ENCODE measurements at places on chromosomes 1 and 21.
A peak's percentile ranks its signal among the peaks of the same experiment; 100 is the strongest.

DNA sequence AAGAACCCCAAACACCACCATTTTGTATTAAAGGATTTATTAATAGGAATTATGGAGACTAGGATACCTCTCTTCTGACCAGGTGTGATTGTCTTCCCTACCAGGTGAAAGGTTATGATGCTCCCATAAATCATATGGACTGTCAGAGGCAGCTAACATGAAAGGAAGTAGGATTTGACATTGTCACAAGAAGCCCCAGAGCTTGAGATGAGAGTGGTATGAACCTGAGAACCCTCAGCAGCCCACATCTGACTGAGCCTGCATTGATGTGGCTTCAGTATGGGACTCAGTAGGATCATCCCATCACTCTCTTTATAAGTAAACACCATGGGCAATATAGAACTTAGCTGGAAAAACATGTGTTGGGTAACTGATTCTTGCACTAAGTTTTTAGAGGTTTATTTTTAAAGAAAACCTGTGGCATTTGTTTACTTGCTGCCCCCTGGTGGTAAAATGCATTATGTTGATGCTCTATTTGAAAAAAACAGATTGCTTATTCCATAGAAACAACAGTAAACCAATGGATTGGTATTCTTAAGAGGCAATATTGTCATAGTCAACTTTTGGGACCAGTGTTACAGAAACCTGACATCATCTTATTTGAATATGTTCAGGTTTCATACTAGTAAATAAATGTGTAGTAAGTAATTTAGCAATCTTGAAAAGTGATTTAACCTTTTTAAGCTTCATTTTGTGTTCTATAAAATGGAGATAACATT is 16.6 kb upstream of the CACYBP start:
- no peak for DNase-seq

- DNase-seq: no peak
These were observed 34.5 kb upstream of the SERBP1 start for GRCh38 chr1:67464746-67465145.

GRCh38 chr1:242239398-242239797 is 240.5 kb upstream of the MAP1LC3C start:
- DNase-seq: no peak

DNA sequence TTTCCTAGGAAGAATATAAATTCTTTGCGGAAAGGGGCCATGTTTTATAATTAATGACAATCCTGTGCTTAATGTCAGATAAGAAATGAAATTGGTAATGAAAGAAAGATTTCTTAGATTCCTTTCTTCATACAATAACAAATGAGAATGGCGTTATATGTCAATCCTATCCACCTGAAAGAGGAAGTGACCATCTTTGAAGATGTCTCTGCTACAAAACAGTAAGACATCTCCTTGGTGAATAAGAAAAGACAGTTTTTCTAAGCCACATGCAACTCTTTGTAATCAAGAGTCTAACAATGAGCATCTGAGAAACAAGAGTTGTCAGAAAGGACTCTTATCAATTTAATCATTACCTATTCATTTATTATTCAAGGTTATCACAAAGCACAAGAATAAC is 286.0 kb downstream of the VAV3 start:
- no peak for DNase-seq

DNA sequence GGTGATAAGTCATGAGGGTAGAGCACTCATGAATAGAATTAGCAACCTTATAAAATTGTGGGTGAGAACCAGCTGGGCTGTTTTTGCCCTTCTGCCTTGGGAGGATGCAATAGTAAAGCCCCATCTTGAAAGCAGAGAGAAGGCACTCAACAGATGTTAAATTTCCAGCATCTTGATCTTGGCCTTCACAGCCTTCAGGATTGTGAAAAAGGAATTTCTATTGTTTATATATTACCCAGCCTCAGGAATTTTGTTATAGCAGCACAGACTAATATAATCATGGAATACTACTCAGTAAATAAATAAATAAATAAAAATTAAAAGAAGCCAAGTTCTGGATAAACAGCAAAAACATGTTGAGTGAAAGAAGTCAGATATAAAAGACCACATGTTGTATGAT is 175.2 kb downstream of the KCNT2 start:
- DNase-seq: no peak

GRCh38 chr1:8873506-8874229 is 4.8 kb downstream of the ENO1 start:
- peak; percentile 99 for DNase-seq

DNA sequence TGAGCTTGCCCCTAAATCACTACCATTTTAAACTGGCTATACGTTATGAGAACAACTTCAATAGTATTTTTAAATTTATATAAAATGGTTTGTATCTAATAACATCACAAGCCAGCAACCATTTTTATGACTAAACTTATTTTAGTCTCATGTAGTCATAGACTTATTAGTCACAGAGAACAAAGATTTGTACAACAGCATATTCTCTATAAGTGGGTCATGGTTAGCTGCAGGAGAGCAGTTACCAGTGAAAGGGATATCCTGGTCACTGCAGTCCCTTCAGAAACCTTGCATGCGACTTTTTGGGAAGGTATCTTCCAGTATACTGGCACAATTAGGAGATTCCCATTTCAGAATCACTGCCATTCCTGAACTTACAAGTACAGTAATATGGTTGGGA is 90.0 kb downstream of the HFM1 start:
- DNase-seq: no peak

DNA sequence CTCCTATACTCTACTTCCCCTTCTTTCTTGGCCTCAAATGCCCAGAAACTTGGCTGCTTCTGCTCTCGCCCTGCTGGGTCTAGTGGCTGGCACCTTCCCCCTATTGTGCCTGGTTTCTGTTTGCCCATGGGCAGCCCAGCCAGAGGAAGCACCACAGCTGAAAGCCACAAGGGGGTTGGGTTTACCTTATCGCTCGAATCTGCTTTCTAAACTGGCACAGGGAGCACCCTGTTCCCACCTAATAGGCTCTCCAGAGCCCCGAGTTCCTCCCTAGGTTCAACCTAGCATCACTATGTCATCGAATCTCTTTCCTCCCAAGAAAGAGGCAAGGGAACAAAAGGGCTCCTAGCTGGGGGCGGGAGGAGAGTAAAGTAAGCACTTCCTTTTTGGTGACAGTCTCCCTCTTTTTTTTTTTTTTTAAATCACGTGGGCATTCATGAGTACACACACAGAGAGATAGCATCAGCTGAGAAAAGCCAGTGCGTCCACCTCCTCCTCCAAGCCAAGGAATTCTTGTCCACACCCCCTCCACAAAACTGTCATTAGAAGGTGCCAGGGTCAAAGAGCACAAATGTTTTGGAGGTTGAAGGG is 72.8 kb downstream of the PLEKHA6 start:
- no peak for DNase-seq

- no peak for DNase-seq
These were observed 77.0 kb downstream of the ZMYM4 start for GRCh38 chr1:35345439-35345981.
